ENCODE measurements at places on chromosomes 4 and X.

GRCh38 chr4:48331577-48332330, 9.6 kb upstream of the SLAIN2 start:
- DNase-seq = no peak

DNA sequence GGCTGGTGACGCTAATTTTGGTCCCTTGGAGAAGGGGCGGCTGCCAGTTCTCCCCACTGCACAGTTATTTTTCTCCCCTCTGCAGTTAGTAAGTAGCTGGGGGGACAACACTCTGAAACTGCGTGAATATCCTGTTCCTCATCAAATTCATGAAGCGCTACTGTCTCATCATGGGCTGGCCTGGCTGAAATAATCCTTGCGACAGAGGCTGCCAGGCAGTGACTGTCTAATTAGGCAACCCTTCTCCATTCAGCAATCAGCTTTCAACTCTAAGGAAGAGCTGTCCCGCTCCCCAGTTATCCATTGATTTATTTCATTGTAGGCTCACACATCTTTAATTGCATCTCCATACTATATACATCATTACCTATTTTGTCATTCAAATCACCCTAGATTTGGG, 8.2 kb downstream of the SH3TC1 start:
- DNase-seq = no peak

- no peak for DNase-seq
Measured at GRCh38 chr4:128558896-128559679, 250.4 kb upstream of the JADE1 start.

- no peak for DNase-seq
Measured at GRCh38 chr4:42600578-42600977, 56.3 kb downstream of the ATP8A1 start.

DNA sequence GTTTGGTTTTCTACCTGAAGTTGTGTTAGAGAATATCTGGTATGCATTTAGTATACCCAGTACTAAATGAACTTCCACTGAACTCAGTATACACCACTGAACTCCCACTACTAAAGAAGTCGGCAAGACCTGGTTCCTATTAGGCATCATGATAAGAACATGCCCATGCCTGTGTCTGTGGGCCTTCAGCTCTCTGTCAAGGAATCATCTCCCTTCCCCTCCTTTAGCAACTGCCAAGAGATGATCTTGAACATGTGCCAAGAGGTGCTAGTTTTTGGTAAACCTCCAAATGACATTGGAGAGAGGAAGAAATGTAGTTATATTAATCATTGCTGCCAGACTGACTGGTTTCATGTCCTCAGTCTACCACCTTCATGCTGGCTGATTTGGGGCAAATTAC, 113.2 kb downstream of the ATP10D start:
- no peak for DNase-seq

GRCh38 chr4:182325397-182325796, 82.2 kb downstream of the TENM3 start:
- DNase-seq = no peak

GRCh38 chr4:150256841-150257730, 178.8 kb downstream of the DCLK2 start:
- DNase-seq = no peak

- no peak for DNase-seq
Measured at GRCh38 chr4:52711834-52712250, 39.4 kb downstream of the ERVMER34-1 start.

DNA sequence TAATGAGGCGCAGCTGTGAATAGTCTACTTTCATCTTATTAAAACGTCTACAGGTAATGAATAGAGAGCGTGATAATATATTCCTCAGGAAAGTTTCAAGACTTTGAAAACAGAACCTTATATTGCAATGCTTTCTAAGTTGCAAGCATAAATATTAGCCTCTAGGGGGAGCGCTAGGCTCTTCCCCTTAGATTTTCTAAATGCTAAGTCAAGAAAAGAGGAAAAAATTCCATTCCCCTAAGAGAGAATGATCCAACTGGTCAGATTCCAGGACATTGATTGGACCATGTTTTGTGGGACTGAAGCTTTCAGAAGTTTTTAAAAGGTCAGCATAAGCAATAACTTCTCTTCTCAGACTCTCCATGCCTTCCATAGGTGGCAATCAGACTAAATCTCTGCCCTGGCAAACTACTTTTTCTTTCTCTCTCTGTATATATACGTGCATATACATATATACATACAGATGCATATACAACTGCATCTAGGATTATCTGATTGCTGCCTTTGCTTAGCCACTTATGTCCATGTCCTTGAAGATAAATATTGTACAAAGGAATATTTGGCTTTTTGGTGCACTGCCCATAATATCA, 492.9 kb downstream of the INPP4B start:
- no peak for DNase-seq

Data from stimulated activated CD4-positive, alpha-beta T cell treated with anti-CD3 and anti-CD28 coated beads, TNF-alpha, amount 100 ng/mL, for 1 hour (primary cell).